Karpas-422 (cell line): ENCODE measurements at places on chromosomes 6 and 20. TPM values are rescaled to one million over a fixed set of nuclear protein-coding genes. Genes with fewer than 3 reads are reported as not detected.
A peak's percentile ranks its signal among the peaks of the same experiment; 100 is the strongest.

The AKAP12 gene
- total RNA-seq, result 0.04 TPM in 1 of 2 replicates, not detected in the other

The PCED1A gene
- 19.0 and 20.3 TPM in 2 replicates for total RNA-seq

The PERP gene
- total RNA-seq, result not detected in 2 replicates

The TRAM2 gene
- total RNA-seq, result 19.3 and 24.1 TPM in 2 replicates

- no peak for DNase-seq
These were observed 87.8 kb upstream of the EZR start for GRCh38 chr6:158906926-158907325.

GRCh38 chr20:52103335-52103912, 88.2 kb downstream of the ZFP64 start:
- DNase-seq, result no peak

GRCh38 chr20:48448666-48449600, 378.9 kb downstream of the PREX1 start:
- DNase-seq, result no peak

GRCh38 chr6:95431637-95432228, 145.6 kb upstream of the MANEA start:
- peak; percentile 73 for DNase-seq

The ARG1 gene
- total RNA-seq, result not detected in 2 replicates

The LY6G6F gene
- not detected in 2 replicates for total RNA-seq

The KHDC1L gene
- total RNA-seq, result 4.4 and 5.8 TPM in 2 replicates
